ENCODE measurements at places on chromosomes 3 and 15. TPM values are rescaled to one million over a fixed set of nuclear protein-coding genes. Genes with fewer than 3 reads are reported as not detected.
A peak's percentile ranks its signal among the peaks of the same experiment; 100 is the strongest.

The TAMM41 gene
- total RNA-seq: 6.0 TPM

The GOLGA6A gene
- total RNA-seq: not detected

The CLDN18 gene
- not detected for total RNA-seq

DNA sequence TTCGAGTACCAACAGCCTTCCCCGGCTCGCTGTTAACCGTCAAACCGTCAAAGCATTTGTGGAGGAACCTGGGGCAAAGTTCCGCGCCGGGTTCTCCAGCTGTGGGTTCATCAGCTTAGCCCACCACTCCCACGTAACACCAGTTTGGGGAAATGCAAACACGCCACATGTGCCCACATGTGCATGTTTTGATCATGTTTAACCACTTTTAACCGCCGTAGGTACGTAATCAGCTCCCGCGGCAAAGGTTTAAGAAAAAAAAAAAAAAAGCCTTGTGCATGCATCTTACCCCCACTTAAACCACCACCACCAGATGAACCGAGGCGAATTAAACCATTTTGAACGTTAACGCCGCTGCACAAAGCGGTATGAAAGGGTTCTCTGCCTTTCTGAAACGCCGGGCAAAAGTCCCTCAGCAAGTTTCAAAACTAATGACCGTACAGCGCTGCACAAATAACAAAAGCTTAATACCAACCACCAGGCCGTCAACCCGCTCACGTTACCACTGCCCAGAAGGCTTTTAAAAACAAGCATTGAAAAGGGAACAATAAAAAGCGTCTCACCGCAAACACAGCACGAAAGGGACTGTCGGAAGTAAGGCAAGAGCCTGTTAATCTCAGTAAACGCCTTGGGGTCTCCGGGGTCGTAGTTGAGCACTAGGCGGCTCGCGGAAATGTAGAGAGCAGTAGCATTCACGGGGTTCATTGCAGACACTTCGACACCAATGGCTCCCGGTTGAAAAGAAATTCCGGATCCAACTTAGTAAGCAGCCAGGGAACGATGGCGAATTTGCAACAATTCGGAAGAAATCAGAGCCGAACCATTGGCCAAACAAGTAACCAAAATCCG lies 1.5 kb downstream of the MSL2 start:
- peak; percentile 32 for DNase-seq

The CFAP91 gene
- 0.22 TPM for total RNA-seq

DNA sequence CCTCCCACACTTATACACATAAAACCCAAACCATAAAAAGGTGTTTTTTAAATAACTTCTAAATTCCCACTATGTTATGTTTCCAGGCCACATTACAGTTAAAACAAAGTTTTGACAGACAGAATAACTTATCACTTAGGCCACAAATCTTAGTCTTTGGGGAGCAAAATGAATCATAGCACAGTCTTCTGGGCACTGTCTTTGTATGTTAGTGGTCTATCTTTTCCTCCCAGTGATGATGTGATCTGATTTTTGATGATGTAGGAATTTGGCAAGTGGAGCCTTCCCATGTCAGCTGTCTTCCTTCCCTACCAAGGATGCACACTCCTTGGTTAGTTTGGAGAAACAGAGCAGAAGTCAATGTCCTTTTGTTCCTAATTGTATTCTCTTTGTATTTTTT lies 67.3 kb downstream of the THSD4 start:
- no peak for DNase-seq

The B3GALNT1 gene
- total RNA-seq: 8.7 TPM

- DNase-seq: no peak
Observed at GRCh38 chr3:8743021-8743601, 9.5 kb downstream of the CAV3 start.

The TMEM158 gene
- total RNA-seq: 0.87 TPM

- DNase-seq: peak; percentile 21
Observed at GRCh38 chr3:45968706-45969105, 25.4 kb downstream of the CXCR6 start.

- DNase-seq: no peak
Observed at GRCh38 chr3:6739288-6739687, 121.6 kb upstream of the GRM7 start.

The RBM6 gene
- total RNA-seq: 19.2 TPM

DNA sequence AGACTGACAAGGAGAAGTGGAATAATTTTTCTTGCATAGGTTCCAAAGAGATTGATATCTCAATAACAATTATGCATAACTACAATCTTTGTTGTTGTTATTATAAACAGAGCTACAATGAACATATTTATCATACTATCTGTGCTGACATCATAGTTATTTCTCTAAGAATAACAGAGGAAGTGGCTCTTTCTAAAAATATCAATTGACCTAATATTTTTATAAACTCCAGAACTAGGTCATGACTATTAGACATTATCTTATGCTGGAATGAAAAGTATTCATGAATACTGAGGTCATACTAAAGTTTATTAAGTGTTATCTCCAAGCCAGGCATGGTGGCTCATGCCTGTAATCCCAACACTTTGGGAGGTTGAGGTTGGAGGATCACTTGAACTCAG lies 114.1 kb downstream of the DCLK3 start:
- DNase-seq: no peak

DNA sequence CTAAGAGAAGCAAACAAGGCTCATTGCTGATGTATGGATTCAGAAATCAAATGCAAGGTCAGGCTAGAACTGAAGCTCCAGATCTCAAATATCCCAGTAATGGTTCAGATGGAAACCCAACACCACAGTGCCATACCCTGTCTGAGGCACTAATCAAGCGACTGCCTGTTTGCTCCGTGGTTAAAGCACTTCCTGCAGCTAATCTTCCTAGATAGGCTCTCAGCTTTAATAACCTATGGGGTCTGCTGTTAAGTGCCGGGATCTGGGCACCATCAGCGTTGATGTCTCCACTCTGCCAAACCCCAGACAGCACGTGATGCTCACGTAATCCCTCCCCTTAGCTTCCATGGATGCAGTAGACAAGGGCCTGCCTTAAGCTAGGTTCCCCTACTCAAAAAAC lies 262.6 kb downstream of the MECOM start:
- no peak for DNase-seq

The HGD gene
- under 0.01 TPM for total RNA-seq

- DNase-seq: no peak
Observed at GRCh38 chr3:10994306-10994705, 1.8 kb downstream of the SLC6A1 start.

The LRRC49 gene
- total RNA-seq: 3.7 TPM

DNA sequence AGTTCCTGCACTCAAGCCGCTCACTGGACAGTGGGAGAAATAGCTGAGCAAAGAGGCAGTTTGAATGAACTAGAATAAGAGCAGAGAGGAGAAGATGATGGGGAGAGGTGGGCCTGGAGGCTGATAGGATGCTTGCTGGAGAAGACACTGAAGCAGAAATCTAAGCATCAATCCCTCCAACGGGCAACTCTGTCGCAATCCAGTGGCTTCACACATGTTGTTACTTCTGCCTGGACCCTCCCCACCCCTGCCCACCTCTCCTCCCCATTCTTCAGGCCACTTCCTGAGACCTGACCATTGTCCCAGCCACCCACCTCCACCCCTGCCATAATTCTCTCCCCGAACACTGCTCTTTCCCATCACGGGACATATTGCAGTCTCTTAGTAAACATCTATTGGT lies 76.0 kb downstream of the SRGAP3 start:
- DNase-seq: no peak

DNA sequence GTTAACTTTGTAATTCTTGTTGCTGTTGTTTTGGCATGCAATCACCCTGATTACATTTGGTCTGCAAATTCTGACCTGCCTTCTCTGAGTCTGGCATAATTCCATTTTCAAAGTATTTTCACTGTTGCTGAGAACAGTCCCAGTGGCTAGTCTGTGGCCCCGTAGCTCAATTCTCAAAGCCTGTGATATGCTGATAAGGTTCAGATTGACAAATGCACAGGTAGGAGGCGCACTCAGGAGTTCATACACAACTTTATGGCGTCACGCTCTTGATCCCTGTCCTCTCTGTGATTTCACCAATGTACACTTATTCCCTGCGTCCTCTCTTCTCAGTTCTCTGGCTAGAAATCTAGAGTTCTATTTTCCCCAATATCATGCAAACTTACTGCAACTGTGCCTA lies 376.6 kb upstream of the SLCO3A1 start:
- no peak for DNase-seq

DNA sequence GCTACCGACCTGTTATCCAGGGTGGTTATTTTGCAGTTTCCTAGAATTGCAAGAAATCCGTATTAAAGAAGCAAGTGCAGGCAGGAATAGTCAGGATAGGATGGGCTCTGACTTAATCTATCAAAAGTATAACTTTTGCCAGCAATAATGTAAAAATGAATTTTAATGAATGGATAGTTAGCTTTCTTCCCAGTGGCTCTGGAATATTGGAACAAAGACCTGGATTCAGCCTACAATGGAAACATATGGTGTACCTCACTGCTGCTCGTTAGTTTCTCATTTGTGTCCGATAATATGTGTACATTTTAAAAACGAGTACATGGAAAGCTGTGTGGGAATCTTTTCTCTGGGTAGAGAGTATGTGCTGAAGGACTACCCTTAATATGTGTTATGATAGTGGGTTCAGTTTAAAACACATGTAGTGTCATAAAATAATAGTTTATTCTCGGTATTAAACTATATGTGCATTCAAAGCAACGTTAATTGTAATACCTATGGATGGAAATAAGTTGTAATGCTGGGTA lies 805 bp downstream of the SERPINI1 start:
- no peak for DNase-seq

The TMC3 gene
- total RNA-seq: not detected

The PARP16 gene
- total RNA-seq: 1.7 TPM

GRCh38 chr3:148932972-148933371 lies 58.4 kb upstream of the GYG1 start:
- no peak for DNase-seq

The GOLGA6L4 gene
- total RNA-seq: 0.99 TPM

DNA sequence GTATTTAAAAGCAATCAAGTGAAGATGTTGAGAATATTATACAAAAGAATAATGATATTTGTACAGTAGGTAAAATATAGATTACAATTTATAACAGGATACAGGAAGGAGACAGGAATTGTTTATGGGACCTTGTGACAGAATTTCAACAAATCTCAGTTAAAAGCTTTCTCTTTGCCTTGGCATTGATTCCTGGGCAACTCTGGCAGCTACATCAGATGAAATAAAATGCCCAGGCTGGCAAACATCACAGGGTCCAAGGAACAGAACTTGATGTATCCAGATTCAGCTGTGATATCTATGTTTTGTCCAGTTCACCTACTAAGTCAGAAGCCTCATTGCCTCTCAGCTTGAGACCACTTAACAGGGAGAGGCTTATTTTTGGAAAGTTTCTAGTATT lies 473.1 kb downstream of the MCTP2 start:
- DNase-seq: peak; percentile 73

DNA sequence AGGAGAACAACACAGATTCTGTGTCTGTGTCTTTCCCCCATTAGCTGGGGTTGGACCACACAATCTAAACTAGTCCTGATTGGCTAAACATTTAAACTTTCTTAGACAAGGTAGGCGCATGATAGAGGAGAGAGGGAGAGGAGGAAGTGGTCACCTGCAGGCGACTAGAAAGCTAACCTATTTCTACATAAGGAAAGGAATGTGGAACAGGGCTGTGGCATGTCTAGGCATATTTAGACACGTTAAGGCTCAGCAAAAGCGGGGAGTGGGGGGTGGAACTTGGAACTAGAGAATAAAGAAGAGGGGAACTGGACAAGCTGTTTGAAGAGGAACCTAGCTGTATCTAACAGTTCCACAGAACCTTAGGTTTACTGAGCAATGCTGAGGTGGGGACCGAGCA lies 12.8 kb downstream of the LRRC28 start:
- DNase-seq: no peak

DNA sequence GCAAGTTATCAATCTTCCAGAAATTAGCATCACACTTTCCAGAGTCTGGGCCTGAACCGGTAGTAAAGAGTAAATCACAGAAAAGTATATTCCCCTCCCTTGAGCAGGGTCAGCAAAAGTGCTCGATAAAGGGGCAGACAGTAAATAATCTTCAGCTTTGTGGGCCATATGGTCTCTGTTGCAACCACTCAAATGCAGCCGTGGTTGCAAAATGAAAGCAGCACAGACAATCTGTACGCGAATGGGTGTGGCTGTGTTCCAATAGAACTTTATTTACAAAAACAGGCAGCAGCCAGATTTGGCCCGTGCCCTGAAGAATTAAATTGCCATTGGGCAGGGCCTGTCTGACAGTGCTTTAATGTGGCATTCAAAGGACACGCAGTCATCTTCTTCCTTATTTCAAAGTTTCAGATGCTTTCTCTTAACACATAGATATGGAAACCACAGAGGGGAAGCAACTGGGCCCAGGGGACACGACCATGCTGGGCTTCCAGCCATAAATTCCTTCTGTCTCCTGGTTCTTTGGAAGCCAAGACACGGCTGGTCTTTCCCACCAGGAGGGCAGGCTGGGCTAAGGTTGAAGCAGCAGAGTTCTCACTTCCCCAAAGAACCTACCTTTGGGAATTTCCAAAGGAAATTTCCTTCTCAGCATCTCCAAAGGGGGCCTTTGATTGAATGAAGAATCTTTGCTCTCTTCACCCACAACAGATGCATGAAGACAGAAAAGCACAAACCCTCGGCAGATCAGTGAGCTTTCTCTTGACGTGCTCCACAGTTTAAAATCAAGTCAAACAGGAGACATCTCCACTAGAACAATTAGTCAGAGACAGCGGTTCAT lies 489.8 kb upstream of the PROK2 start:
- DNase-seq: peak; percentile 27

DNA sequence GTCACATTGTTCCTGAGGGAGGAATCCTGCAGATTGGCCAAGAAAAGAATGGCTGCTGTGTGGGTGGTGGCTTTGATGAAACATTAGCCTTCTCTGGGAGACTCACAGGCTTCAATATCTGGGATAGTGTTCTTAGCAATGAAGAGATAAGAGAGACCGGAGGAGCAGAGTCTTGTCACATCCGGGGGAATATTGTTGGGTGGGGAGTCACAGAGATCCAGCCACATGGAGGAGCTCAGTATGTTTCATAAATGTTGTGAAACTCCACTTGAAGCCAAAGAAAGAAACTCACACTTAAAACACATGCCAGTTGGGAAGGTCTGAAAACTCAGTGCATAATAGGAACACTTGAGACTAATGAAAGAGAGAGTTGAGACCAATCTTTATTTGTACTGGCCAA lies 6.1 kb downstream of the PTX3 start:
- DNase-seq: peak; percentile 42

DNA sequence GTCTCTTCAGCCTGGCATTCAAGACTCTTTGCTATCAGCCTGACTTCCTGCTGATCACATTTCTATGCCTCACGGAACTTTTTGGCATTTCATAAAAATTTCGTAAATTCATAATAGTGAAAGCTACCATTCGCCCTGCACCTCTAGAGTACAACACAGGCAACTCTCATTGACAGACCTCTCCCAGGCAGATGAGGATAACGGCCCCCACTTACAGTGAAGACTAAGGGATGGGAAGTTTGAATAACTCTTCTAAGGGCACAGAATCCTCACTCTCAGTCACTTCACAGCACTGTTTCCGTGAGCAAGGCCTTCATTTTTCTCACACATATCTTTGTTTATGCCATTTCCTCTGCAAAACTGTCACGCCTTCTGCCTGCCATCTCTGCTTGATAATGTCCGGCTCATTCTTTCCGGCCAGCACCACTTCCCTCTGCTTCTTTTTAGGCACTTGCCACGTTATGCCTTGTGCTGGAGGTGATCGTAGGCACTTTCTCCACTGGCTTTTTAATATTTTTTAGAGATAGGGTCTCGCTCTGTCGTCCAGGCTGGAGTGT lies 224.1 kb upstream of the HES1 start:
- peak; percentile 4 for DNase-seq

All from lung microvascular endothelial cell (primary cell).